Uterus (tissue), 4 donors: ENCODE measurements at places on chromosomes 2 and 18. TPM values are rescaled to one million over a fixed set of nuclear protein-coding genes. Genes with fewer than 3 reads are reported as not detected.

The PTH2R gene
- 1.7 TPM for total RNA-seq

DNA sequence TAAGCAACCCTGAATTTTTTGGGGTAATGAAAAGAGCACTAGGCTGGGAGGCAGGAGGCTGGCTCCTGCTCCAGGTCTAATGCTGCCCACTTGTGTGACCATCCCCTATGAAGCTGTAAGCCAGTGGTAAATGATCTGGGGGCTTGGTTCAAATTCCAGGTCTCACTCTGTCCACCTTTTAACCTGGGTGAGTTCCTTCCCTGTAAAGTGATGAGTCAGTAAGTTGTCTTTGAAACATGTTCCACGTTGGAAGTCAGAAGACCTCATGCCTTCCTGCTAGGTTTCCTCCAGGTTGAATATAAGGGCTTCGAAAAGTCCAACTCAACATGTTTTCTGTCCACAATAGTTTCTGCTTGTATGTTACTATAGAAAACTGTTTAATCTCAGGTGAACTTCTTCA, 160.9 kb upstream of the MYT1L start:
- H3K4me1 ChIP-seq = no peaks in the 10 kb centered on the region
- H3K27ac ChIP-seq = no peak overlapping the region
- H3K27me3 ChIP-seq = no peaks in the 10 kb centered on the region
- H3K36me3 ChIP-seq = no peaks in the 10 kb centered on the region
- no peak overlapping the region for H3K4me3 ChIP-seq
- DNase-seq = no peak

DNA sequence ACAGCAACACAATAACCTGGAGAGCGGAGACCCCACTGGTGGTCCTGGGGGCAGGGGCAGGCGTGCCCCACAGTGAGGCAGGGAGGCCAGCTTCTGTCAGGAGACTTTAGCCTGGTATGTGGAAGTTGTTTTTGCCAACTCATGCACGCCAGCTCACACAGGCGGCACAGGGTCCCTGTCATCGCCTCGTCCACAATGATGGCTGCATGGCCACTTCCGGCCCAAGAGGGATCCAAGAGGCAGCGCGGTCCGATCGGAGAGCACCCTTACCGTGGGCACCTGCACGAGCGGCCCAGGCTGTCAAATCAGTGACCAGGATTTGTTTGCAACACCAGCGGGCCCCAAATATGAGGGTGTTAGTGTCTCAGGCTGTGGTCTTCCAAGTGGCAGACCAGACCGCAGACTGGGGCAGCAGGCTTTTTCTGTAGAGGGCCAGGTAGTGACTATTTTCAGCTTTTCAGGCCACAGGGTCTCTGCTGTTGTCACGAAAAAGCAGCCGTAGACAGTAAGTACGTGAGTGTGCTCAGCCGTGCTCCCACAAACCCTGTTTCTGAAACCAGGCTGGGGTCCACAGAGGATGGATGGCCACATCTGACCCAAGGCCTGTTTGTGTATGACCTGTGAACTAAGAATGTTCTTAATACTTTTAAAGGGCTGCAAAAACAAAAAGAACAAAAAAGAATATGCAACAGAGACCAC, 21.2 kb downstream of the SNED1 start:
- DNase-seq = no peak
- H3K27me3 ChIP-seq = no peaks in the 10 kb centered on the region
- H3K4me1 ChIP-seq = no peaks in the 10 kb centered on the region
- no peak overlapping the region for H3K4me3 ChIP-seq
- H3K27ac ChIP-seq = no peak overlapping the region

The TUBA4B gene
- total RNA-seq = not detected

GRCh38 chr18:34978953-34979608, 62.1 kb upstream of the MAPRE2 start:
- peak overlapping the region; percentile 51 for H3K27ac ChIP-seq
- DNase-seq = peak; percentile 49
- H3K4me3 ChIP-seq = peak overlapping the region; percentile 66
- no peaks in the 10 kb centered on the region for H3K4me1 ChIP-seq
- no peaks in the 10 kb centered on the region for H3K27me3 ChIP-seq
- H3K36me3 ChIP-seq = no peaks in the 10 kb centered on the region

GRCh38 chr18:657311-658000, at the start of gene TYMS:
TYMS (plus strand) TSS chr18:657653; CDS start chr18:657743, 90 bp downstream.
- DNase-seq = peak; percentile 26
- H3K36me3 ChIP-seq = no peaks in the 10 kb centered on the region
- H3K27me3 ChIP-seq = peaks cover 3% of the 10 kb centered on the region
- peak within 1 kb of the TSS; percentile 31 for H3K27ac ChIP-seq
- H3K4me1 ChIP-seq = no peaks in the 10 kb centered on the region
- peak within 1 kb of the TSS; percentile 55 for H3K4me3 ChIP-seq

DNA sequence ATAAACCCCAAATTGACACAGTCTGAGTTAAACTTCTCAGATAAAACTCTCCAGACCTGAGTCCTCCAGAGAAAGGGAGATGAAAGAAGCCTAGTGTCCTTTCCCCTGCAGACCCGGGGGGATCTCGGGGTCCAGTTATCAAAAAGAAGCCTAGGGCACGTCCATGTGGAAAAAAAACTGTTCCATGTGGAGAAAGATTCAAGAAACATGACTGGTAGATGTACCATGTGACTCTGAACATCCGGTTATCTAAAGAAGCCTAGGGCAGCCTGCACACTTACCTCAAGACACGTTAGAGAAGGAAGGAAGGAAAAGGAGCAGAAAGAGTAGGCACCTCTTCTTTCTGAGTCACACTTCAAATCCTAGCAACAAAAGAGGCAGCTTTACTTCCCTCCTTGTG, 421.0 kb downstream of the LRATD1 start:
- H3K36me3 ChIP-seq = no peaks in the 10 kb centered on the region
- no peak overlapping the region for H3K4me3 ChIP-seq

The DUSP19 gene
- total RNA-seq = 5.3 TPM
